SHP77 treated with DMSO at 0.1 percent for 48 hours (cell line): ENCODE measurements at places on chromosomes 3 and 15.

DNA sequence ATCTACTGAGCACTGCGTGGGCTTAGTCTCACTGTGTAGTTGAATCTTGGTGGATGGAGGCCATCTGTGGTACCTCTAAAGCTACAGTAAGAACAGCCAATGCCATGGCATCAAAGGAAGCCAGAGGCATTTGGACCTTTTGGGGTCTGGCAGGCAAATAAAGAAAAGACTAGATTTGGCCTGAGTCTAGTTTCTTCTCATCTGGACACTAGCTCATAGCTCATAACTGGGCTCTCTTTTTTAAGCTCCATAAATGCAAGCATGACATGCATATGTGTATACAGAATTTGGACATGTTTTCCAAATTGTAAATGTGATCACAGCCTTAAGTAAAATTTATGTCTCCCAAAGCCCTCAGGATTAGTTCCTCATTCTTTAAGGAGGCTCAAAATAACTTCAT, 107.5 kb downstream of the CNTN6 start:
- DNase-seq: no peak

- no peak for DNase-seq
Observed at GRCh38 chr3:152318512-152318911, 49.8 kb downstream of the MBNL1 start.

DNA sequence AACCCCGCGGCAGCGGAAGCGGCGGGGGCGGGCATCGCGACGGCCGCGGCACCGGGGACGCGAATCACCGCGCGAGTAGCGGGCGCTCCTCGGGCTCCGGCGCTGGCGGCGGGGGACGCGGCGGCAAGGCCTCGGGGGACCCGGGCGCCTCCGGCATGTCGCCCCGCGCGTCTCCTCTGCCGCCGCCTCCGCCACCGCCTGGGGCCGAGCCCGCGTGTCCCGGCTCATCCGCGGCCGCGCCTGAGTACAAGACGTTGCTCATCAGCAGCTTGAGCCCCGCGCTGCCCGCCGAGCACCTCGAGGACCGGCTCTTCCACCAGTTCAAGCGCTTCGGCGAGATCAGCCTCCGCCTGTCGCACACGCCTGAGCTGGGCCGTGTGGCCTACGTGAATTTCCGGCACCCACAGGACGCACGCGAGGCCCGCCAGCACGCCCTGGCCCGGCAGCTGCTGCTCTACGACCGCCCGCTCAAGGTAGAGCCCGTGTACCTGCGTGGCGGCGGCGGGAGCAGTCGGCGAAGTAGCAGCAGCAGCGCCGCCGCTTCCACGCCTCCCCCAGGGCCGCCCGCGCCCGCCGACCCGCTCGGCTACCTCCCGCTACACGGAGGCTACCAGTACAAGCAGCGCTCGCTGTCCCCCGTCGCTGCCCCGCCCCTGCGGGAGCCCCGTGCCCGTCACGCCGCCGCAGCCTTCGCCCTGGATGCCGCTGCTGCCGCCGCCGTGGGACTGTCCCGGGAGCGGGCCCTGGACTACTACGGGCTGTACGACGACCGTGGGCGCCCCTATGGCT, 675 bp downstream of the RBM15B start:
- DNase-seq: no peak

GRCh38 chr3:13711911-13712650, 163.2 kb downstream of the FBLN2 start:
- no peak for DNase-seq

DNA sequence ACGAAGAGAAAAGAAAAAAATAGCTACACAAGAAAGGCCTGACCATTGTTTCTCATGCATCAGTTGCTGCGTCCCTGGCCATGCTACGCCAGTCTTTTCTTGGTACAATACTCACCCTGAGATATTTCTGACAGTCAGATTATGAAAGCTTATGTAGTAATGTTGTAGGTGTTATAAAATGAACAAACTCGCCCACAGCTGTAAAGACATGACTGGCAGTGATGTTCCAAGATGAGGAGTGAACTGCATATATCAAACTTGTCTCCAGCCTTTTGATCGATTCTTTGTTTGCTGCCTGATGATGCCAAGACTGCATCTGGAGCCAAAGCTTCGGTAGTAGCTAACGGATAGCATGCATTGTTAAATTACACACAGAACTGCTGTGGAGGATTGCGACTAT, 822.7 kb downstream of the TUSC7 start:
- DNase-seq: no peak

- no peak for DNase-seq
Observed at GRCh38 chr3:168417016-168417415, 321.3 kb upstream of the GOLIM4 start.

DNA sequence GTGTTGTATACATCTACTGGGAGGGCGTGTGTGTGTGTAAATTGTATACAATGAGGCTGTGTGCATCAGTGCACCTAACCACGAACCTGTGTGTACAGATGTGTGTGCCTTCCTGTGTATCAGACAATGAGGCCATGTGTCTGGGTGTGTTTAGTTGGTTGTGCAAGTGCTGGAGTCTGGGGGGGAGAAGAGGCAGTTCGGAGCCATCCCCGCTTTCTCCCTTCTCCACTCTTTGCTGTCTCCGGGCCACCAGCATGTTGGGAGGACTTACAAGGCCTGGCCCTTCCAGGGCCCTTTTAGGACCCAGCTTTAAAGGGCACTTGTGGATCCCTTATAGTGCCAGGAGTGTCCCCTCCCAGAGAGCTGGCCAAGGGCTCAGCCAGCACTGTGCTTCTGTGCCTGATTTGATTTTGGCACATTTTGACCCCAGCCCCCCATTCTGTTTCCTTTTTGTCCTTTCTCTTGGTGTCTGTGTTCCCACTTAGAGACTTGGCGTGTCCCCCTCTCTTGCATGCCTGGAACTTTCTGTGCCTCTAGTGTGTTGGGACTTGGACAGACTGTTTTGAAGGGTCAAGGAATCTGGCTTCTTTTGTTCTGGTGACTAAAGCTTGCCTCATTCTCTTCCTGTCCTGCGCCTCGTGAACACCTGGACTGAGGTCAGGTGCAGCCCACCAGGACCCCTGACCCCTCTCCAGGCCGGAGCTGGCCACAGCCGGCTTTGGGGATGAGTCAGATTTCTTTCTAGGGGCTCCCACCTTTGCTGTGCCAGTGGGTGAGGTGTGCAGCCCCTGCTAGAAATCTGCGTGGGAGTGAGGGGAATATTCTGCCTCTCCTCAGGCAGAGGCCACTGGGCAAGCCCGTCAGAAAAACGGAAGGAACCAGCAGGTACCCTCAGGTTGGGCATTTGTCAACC, 1.5 kb downstream of the CTDSPL start:
- no peak for DNase-seq
